ENCODE measurements at places on chromosomes 1 and 21.

DNA sequence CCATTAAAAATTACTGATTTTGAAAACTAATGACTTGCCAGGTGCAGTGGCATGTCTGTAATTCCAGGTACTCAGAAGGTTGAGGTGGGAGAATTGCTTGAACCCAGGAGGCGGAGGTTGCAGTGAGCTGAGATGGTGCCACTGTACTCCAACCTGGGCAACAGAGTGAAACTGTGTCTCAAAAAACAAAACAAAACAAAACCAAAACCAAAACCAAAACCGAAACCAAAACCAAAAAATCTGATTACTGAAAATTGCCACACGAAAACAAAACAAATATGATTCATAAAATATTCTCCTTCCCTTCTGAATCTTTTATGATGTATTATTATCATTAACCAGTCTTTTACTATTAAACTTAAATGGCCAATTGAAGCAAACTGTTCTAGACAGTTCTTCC lies 74.1 kb downstream of the SERINC2 start:
- no peak for DNase-seq

DNA sequence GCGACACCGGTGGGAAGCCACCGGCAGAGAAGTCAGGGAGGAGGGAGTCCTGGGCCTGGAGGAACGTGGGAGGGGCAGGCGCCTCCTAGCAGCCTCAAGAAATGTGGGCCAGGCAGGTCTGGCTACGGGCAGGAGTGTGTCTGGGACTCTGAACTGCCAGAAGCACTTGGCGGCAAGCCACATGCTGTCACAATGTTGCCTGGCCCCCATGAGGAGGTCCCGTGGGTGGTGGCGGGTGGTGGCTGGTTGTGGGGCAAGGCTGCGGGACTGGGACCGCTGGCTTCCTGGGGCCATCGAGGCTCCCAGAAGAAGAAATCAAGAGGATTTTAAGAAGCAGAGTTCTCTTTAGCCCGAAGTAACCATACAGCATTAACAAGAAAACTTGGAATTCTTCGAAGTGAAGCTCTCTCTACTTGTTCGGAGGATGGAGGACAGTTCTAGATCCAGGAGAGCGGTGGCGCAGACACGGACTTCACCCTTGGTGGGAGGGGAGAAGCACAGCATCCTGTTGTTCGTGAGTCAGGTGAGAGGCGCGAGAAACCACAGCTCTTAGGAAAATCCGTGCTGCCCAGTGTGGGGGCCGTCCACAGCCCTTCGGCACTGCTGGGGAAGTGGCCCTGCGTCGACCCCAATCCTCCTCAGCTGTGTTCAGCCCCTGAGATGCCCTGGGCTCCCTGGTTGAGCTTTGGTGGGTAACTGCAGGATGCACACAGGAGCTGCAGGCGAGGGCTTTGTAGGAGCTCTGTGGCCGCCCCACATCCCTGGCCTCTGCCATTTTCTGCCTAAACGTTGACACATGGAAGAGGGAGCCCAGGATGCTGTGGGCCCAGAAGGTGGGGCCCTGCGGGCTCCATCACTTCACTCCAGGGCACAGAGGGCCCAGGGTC lies 12.4 kb downstream of the SKI start:
- DNase-seq: no peak

DNA sequence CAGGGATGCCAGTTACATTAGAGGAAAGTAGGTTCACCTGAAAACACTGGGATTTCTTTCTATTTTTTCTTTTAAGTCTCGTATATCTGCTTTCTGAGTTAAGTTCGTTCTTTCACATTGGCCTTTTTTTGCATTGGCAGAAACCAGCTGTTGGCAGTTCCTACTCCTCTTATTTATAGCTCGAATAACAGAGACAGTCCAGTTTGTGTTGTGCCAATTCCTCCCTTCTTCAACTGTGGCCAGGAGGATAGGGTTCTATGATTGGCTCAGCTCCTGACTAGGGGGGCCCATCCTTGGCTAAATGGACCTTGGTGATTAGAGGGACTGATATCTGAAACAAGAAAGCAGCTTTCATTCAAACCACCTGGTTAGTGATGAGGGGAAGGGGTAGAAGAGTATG lies 115.8 kb downstream of the RPS6KC1 start:
- DNase-seq: no peak

DNA sequence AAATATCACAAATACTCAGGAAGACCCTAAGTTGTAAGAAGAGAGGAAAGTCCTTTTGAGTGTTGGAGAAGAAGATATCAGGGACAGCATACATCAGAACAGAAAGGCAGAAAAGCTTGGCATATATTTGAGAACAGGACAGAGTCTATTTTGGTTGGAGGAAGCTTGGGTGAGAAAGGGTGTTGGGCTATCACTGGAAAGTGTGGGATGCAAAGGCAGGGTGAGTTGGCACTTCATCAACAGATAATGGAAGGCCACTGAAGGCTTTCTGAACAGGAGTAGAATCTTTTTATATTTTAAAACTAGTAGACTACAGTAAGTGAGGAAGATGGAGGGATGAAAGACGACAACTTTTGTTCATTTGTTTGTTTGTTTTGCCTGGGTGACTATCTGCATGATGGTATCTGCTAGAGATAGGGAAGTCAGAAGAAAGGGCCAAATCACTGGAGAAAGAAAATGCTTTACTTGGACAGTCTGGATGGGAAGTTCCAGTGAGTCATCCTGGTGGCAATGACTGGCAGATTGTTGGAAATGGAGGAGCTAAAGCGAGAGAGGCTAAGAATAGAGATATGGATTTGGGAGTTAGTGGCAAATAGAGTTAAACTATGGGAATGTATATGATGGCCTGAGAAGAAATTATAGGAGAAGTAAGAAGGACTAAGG lies 33.7 kb upstream of the KCNA2 start:
- DNase-seq: no peak

- DNase-seq: no peak
Observed at GRCh38 chr1:236457775-236458174, 63.7 kb downstream of the EDARADD start.

- DNase-seq: no peak
Observed at GRCh38 chr1:68183895-68184294, 48.4 kb downstream of the WLS start.

GRCh38 chr1:78153092-78153736 lies 107.4 kb downstream of the GIPC2 start:
- no peak for DNase-seq

- peak; percentile 19 for DNase-seq
Observed at GRCh38 chr1:157369808-157370521, 182.3 kb downstream of the FCRL5 start.

GRCh38 chr1:217261636-217262035 lies 369.3 kb downstream of the GPATCH2 start:
- no peak for DNase-seq

- DNase-seq: no peak
Observed at GRCh38 chr21:22516230-22516629, 1518.0 kb downstream of the NCAM2 start.

- DNase-seq: no peak
Observed at GRCh38 chr1:37347104-37347649, 127.2 kb upstream of the ZC3H12A start.

GRCh38 chr1:226735576-226735975 lies 3.5 kb downstream of the ITPKB start:
- DNase-seq: no peak

- peak; percentile 87 for DNase-seq
Observed at GRCh38 chr1:204565617-204566582, 49.7 kb downstream of the MDM4 start.

DNA sequence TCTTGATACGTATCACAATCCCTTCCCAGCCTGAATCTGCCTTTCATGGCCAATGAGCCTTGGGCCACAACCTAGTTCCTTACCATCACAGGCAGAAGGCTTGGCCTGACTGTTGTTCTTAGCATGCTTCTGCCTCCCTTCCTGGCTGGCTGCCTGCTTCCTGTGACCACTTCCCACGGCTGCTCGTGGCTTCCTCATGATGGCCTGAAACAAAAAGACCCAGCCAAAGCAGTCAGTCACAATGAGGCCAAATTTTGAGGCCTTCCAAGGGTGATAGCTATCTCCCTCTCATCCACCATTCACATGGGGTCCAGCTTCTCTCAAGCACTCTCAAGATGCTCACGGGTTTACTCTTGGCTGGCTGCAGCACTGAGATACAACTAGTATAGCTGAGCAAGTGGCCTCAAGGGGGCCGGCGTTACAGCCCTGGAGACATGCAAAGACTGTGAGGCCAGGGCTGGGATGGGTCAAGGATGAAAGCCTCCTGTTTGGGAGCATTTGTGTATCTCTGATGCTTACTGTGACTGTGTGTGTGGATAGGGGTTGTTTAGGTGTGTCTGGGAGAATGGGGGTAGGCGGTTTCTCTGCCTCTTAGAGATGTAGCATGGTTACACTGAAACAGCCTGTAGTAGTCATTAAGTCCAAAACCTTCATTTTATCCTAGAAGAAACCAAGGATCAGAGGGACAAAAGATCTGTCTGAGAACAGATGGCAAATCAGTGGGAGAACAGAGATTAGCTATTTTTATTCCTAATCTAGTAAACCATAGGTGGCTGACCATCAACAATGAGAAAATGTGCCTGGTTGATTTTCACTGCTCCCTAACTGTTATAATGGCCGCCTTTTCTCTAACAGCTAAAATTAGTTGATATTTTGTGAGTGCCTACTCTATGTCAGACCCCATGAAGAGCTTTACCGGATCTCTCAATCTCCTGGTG lies 5.4 kb upstream of the TOE1 start:
- no peak for DNase-seq

DNA sequence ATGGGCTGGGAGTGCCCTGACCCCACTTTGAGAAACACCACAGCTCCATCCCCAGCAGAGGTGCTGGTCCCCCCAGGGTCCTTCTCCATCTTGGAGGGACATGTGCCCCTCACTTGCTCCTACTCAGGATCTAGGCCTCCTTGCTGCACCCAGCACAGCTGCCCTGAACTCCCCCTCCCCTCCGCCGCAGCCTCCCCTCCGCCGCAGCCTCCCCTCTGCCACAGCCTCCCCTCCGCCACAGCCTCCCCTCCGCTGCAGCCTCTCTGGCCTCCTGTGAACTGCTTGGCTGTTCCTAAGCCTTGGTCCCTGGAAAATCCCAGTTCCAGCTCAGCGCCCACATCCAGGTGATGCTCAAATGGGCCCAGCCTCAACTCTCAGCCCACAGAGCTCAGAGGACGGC lies 15.9 kb upstream of the TSPEAR start:
- DNase-seq: no peak

- no peak for DNase-seq
Observed at GRCh38 chr1:66576645-66577044, 42.7 kb downstream of the SGIP1 start.

GRCh38 chr21:43352568-43353281 lies 74.2 kb downstream of the SIK1 start:
- DNase-seq: no peak

DNA sequence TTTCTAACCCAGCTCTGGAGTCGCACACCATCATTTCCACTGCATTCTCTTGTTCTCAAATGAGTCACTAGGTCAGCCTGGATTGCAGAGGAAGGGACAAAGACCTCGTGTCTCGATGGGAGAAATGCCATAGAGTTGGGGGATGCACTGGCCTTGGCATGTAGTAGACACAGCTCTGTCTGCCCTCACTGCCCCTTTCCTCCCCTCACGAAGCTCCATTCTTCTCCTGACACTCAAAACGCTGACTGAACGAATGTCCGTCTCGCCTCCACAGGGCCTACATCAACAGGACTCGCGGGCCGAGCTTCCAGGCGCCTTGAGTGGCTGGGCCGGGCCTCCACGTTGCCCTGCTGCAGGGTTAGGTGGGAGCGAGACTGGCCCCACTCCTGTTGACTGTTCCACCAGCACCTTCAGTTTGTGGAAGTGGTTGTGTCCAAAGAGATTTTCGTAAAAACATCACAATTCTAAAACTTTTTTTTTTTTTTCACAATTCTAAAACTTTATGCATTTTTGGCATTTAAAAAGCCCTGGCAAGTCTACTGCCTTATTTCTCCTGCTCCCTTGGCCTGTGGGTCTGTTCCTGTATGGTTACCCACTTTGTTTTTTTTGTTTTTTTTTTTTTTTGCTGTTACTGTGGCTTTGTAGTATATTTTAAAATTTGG lies 18.8 kb downstream of the PKNOX1 start:
- DNase-seq: no peak

DNA sequence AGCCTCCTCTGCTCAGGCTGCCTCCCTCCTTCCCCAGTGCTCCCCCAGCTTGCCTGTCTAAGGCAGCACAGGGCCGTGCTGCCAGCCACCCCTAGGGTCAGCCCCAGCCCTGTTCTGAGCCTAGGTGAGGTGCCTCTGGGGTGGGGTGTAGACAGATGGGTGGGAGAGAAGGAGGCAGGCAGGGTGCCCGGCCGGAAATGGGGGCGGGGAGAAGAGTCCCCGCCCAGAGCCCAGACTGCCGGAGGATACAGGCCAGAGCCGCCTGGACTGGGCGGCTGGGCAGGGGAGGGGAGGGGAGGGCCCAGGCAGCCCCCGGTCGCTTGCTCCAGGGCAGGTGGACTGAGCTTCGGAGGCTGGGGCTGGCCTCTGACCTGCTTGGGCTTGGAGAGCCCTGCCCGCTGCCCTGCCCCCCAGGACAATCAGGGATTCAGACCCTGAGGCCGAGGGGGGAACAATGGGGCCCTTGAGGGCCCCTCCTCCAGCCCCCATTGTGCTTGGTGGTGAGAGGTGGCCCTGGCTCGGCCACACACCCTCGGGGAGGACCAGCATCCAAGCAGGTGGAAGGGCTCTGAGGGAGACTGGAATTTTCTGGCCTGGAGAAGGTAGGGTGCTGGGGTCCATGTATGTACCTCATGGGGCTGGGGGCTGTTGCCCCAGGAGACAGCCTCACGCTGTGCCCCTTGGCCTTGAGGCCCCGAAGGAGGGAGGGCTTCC lies at the start of gene GJC2:
TSS of gene GJC2 (plus strand) at position 525 of the 714 bp plus-strand sequence. CDS start 7,829 bp downstream, outside the sequence.
- DNase-seq: no peak

- DNase-seq: no peak
Observed at GRCh38 chr1:216448011-216448510, 24.8 kb upstream of the USH2A start.

- DNase-seq: no peak
Observed at GRCh38 chr1:58702261-58703141, 2.6 kb upstream of the MYSM1 start.

- DNase-seq: no peak
Observed at GRCh38 chr1:61740751-61741700, 1.3 kb upstream of the PATJ start.

DNA sequence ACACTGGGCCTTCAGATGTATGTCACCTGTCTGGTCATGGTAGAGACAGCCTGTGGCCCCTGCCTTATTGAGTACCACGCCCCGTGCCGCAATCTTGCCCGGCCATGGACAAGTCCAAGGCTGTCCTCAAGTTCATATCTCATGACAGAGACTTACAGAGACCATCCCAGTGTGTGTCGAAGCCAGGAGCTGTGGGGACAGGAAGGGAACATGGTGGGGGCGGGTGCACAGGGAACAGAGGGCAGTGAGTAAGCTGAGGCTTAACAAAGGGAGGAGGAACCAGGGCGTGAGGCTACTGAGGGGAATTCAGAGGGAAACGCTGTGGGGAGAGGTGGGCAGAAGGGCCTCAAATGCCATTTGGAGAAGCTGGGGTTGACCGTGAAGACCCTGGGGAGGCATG lies 75.8 kb downstream of the ALPL start:
- no peak for DNase-seq

- no peak for DNase-seq
Observed at GRCh38 chr1:186188736-186189135, 186.3 kb downstream of the TPR start.

- no peak for DNase-seq
Observed at GRCh38 chr1:85374160-85374559, 90.8 kb downstream of the DDAH1 start.

Measured in NCI-H1048 (cell line).